ENCODE measurements at places on chromosomes 11 and 22. TPM values are rescaled to one million over a fixed set of nuclear protein-coding genes. Genes with fewer than 3 reads are reported as not detected.

- no peaks in the 10 kb centered on the region for H3K4me1 ChIP-seq
- no peaks in the 10 kb centered on the region for H3K27me3 ChIP-seq
- peak; percentile 58 for DNase-seq
- no peaks in the 10 kb centered on the region for H3K36me3 ChIP-seq
- H3K27ac ChIP-seq, result peak overlapping the region; percentile 86
Measured at GRCh38 chr11:102111787-102112508, 1.7 kb downstream of the YAP1 start.

- peak; percentile 91 for DNase-seq
- peaks cover 13% of the 10 kb centered on the region for H3K4me1 ChIP-seq
- no peaks in the 10 kb centered on the region for H3K27me3 ChIP-seq
- H3K4me3 ChIP-seq, result peak within 1 kb of the TSS; percentile 28
- H3K36me3 ChIP-seq, result no peaks in the 10 kb centered on the region
Measured at GRCh38 chr11:68010090-68011041, at the start of gene ALDH3B1. Gene ALDH3B1, plus strand, starts transcription at chr11:68010327. Its CDS starts 4,971 bp downstream, at chr11:68015298.

DNA sequence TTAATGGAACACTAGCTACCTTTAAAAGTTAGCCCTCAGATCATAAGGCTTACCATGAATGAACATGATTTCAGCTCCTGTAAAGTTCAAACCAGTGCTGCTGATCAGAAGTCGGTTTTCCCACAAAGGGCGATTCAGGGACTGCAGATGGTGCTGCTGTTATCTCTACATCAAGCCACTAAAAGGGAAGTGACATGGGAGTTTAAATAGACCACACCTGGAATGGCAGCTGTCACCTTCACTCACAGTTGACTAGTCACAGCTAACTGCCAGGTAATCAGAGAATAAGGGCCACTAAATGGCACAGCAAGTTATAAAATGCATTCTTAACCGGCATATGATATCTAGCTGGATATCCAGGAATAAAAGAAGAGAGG, 581.1 kb upstream of the ARHGAP42 start:
- no peaks in the 10 kb centered on the region for H3K36me3 ChIP-seq
- no peaks in the 10 kb centered on the region for H3K27me3 ChIP-seq
- H3K4me3 ChIP-seq, result no peak overlapping the region
- no peak overlapping the region for H3K27ac ChIP-seq
- no peaks in the 10 kb centered on the region for H3K4me1 ChIP-seq

GRCh38 chr22:49325531-49326395, 501.9 kb downstream of the BRD1 start:
- H3K4me1 ChIP-seq, result no peaks in the 10 kb centered on the region
- no peak overlapping the region for H3K4me3 ChIP-seq
- no peak overlapping the region for H3K27ac ChIP-seq
- no peaks in the 10 kb centered on the region for H3K27me3 ChIP-seq
- no peaks in the 10 kb centered on the region for H3K36me3 ChIP-seq

DNA sequence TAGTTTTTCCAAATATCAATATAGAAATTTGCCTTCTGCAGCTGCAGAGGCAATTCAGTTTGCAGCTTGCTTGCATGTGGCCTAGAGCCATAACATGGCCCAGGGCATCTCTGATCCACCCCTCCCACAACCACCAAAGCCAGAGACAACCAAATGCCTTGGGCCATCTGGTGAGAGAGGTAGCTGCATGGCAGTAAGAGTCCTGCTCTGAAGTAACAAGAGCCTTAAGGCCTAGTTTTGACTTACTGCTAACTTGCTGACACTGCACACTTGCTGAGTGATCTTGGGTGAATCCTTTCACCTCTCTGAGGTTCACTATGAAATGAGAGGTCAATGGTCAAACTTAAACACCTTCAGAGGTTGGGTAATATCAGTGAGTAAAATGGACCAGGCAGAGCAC, 4.9 kb upstream of the SPECC1L start:
- H3K4me3 ChIP-seq, result no peak overlapping the region
- no peaks in the 10 kb centered on the region for H3K4me1 ChIP-seq
- H3K36me3 ChIP-seq, result no peaks in the 10 kb centered on the region
- no peak overlapping the region for H3K27ac ChIP-seq
- no peaks in the 10 kb centered on the region for H3K27me3 ChIP-seq
- DNase-seq, result no peak

DNA sequence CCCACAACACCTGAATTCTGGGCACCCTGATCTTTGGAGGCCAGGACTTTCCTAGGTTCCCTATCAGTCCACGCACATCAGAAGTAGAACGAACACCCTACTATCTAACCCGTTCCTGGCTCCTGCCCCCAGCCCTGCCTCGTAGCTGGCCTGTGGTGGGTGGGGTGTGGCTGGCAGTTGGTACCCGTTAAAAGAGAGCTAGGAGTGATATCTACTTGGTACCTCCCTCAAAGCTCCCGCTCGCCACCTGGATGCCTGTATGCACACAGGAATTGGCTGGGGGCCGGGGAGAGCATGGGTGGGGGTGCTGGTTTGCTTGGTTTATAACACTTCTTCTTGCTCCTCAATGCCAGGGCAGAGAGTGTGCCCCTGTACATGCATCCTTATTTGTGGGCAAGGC, 14.0 kb upstream of the NECTIN1 start:
- DNase-seq, result no peak
- H3K4me3 ChIP-seq, result no peak overlapping the region
- no peak overlapping the region for H3K27ac ChIP-seq

DNA sequence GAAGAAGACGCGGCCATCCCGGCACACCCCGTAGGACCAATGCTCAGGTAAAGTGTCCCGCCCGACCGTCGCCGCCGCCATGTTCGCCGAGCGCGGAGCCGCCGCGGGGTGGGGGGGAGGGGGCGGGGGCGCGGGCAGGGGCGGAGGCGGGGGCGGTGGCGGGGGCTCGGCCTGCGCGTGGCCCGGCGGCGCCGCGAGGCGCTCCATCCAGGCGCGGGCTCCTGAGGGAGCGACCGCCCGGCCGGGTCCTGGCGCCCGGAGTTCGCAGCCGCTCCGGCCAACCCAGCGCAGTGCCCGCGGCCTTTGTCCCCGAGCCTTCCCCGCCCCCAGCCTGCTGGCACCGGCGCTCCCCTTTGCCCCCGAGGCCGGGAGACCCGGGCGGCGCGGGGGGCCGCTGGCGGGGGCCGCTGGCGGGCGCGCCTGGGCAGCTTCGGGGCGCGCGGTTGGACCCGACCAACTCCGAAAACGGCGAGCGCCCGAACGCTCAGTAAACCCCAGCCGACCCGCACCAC, at the start of gene PLEKHA7:
Gene PLEKHA7 (minus strand): TSS at position 94 of the 512 bp plus-strand sequence. CDS start 13 bp downstream, at position 81.
- H3K36me3 ChIP-seq, result no peaks in the 10 kb centered on the region
- H3K27me3 ChIP-seq, result no peaks in the 10 kb centered on the region
- peak; percentile 81 for DNase-seq
- peaks cover 7% of the 10 kb centered on the region for H3K4me1 ChIP-seq
- H3K4me3 ChIP-seq, result peak within 1 kb of the TSS; percentile 76

DNA sequence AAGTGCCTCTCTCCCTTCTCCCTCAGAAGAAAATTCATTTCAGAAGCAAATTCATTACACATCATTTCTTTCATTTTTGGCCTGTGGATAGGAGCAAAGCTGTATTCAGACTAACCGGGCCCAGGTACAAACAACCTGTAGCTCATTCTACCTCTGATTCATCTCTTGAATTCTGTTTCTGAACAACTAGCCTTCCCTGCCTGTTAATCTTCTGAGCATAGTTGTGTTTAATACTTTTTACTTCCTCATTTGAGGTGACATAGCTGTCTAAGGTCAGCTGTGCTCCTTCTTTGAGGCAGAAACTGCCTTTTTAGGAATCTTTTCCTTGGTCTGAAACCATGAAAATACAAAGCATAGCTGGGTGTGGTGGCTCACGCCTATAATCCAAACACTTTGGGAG, 12.6 kb upstream of the IL18BP start:
- H3K4me3 ChIP-seq, result no peak overlapping the region
- no peak for DNase-seq
- H3K4me1 ChIP-seq, result no peaks in the 10 kb centered on the region
- H3K27me3 ChIP-seq, result no peaks in the 10 kb centered on the region

GRCh38 chr11:18091731-18092130, 14.2 kb downstream of the SAAL1 start:
- no peaks in the 10 kb centered on the region for H3K36me3 ChIP-seq
- peaks cover 5% of the 10 kb centered on the region for H3K4me1 ChIP-seq
- DNase-seq, result no peak
- H3K27me3 ChIP-seq, result no peaks in the 10 kb centered on the region

GRCh38 chr11:10908215-10908951, 50.5 kb upstream of the ZBED5 start:
- no peak overlapping the region for H3K4me3 ChIP-seq
- no peak for DNase-seq
- no peaks in the 10 kb centered on the region for H3K4me1 ChIP-seq
- H3K36me3 ChIP-seq, result no peaks in the 10 kb centered on the region
- H3K27me3 ChIP-seq, result no peaks in the 10 kb centered on the region

- no peaks in the 10 kb centered on the region for H3K27me3 ChIP-seq
- peaks cover 18% of the 10 kb centered on the region for H3K4me1 ChIP-seq
- no peak overlapping the region for H3K27ac ChIP-seq
- no peaks in the 10 kb centered on the region for H3K36me3 ChIP-seq
Measured at GRCh38 chr11:117315285-117316196, 515 bp downstream of the BACE1 start.

DNA sequence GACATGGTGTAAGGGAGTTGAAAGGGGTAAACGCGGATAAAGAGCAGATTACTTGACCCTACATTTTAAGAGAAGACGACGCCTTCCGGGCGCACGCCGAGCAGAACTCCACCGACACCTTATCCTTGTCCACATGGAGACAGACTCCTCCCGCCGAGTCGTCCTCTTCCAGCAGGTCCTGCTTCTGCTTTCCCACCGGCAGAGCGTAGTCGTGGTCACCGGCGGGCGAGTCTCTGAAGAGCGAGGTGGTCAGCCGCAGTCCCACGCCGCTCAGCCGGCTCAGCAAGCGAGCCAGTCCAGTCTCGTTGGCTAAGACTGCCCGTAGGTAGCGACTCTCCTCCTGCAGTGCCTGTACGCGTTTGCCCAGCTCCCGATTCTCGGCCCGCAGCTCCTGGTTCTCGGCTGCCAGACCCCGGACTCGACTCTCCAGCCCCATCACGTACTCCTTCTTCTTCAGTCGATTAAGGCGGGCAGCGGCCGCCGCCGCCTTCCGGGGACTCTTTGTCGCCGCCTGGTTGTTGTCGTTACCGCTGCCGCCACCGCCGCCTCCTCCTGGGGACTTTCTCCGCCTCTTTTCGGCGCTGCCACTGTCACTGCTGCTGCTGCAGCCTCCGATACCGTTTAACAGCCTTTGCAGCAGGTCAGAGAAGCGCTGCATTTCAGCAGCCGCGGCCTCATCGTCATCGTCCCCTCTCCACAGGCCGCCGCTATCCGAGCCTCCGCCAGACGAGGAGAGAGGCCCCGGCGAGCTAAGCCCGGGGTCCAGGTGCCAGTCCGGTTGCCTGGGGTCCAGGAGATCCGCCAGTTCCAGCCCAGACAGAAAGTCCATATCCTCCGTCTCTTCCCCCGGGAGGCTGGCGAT, 945 bp downstream of the CREBZF start:
- no peaks in the 10 kb centered on the region for H3K27me3 ChIP-seq
- peaks cover 17% of the 10 kb centered on the region for H3K4me1 ChIP-seq
- peak overlapping the region; percentile 98 for H3K27ac ChIP-seq
- peaks cover 22% of the 10 kb centered on the region for H3K36me3 ChIP-seq
- peak overlapping the region; percentile 88 for H3K4me3 ChIP-seq
- peak; percentile 85 for DNase-seq

DNA sequence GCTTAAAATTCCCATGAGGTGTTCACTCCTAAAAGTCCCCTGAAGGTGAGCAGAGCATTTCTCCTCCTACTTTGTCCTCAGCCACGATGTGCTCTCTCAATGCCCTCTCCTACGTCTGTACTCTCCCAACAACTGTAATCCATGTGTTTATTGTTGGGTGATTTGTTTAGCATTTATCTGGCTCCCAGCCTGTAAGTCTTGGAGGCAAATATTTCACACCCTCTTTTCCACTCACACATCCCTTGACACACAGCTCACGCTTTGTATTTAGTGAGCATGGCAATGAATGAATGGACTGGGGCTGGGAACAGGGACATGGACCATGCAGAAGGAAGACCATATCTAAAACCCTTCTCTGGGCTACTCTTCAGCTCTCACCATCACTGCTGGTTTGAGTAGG, 22.6 kb downstream of the HTR3A start:
- H3K4me3 ChIP-seq, result no peak overlapping the region
- DNase-seq, result no peak
- no peaks in the 10 kb centered on the region for H3K27me3 ChIP-seq
- no peaks in the 10 kb centered on the region for H3K36me3 ChIP-seq

DNA sequence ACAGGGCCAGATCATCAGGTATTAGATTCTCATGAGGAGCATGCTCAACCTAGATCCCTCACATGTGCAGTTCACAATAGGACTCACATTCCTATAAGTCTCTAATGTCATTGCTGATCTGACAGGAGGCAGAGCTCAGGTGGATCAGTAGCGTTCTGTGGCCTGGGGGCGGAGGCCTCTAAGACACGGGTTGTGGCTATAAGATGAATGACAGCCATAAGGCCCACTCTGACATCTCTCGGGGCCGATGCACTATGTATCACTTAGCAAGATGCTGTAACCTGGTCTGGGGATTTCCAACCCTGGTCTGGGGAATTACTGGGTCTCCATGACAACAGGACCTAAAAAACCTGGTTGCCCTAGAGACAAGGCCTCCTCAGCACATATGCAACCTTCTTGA, 932.7 kb downstream of the TBC1D22A start:
- DNase-seq, result no peak
- no peaks in the 10 kb centered on the region for H3K36me3 ChIP-seq
- H3K4me1 ChIP-seq, result no peaks in the 10 kb centered on the region
- no peak overlapping the region for H3K27ac ChIP-seq

GRCh38 chr11:7381937-7382336, 103.4 kb upstream of the OLFML1 start:
- H3K4me3 ChIP-seq, result no peak overlapping the region
- H3K27ac ChIP-seq, result no peak overlapping the region
- H3K36me3 ChIP-seq, result no peaks in the 10 kb centered on the region
- no peak for DNase-seq
- no peaks in the 10 kb centered on the region for H3K27me3 ChIP-seq

Gene PDE3B
- total RNA-seq, result 47.1 TPM

Gene CBLIF
- not detected for total RNA-seq

Gene SOX6
- total RNA-seq, result 3.3 TPM

Gene OR6A2
- not detected for total RNA-seq

Gene CERK
- 19.5 TPM for total RNA-seq

Gene GRK3
- 4.9 TPM for total RNA-seq

Gene PMM1
- total RNA-seq, result 43.3 TPM

Gene APOBEC3H
- not detected for total RNA-seq

Gene C22orf31
- total RNA-seq, result not detected

Gene ALDH3B2
- not detected for total RNA-seq

Gene CALCA
- 0.88 TPM for total RNA-seq

Gene MCHR1
- 3.7 TPM for total RNA-seq

All from right lobe of liver (tissue), 6 donors.